ENCODE measurements at places on chromosomes 16 and 17.

- DNase-seq = peak; percentile 17
Observed at GRCh38 chr16:58128181-58128631, 975 bp downstream of the CFAP20 start.

GRCh38 chr17:29659155-29659554 is 36.4 kb upstream of the CORO6 start:
- DNase-seq = no peak

DNA sequence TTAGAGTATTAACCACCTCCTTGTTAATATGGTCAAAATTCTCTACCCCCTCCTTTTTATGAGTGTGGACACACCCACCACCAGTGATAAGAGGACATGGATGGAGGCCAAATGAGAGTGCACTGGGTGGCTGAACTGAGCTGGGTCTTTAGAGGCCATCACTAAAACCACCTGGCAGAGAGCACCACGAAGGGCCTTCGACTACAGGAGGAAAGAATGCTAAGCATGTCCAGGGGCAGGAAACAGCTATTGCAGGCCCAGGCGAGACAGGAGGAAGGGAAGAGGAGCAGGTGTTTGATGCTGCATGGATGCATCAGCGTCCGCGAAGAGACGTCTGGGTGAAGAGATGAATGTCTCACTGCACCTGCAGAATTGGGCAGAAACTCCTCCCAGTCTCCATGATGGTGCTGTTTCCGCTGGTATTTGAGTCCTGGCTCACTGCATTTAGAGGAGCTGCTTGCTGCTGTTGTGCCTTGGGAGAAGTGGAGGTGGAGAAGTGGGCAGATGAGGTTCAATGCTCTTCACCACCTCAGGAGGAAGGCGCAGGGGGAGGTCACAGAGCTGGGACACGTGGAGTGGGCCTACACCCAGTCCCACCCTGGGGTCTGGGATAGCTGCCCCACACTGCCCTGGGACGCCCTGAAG is 33.2 kb downstream of the SPHK1 start:
- DNase-seq = no peak

DNA sequence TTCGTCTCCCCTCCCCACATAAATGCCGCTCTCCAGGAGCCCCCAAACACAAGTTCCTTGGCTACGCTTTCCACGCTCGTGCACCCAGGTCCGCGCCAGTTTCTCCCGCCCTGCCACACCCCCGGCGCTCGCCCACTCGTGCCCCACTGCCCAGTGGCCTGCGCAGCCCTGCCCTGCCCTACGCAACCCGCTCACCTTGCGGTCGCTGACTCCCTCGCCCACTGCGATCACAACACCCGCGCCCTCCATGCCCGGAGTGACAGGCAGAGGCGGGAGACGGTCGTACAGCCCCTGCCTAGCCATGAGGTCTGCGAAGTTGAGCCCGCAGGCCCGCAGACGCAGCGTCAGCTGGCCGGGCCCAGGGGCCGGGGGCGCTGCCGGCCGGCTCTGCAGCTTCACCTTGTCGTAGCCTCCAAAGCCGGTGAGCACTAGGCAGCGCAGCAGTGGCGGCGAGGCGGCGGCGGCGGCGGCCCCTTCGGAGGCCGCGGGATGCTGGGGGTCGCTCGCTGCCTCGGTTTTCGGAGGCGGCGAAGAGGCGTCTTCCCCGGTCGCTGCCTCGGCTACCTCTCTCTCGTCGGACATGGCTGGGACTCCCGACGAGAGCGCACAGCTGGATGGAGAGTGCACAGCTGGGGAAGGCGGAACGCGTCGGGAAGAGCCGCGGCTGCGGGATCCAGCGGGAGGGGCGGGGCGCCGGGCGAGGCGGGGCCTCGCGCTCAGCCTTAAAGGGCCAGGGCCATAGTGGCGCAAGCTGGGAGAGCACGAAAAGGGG is at the start of gene VAT1:
TSS of gene VAT1 (minus strand) at position 645 of the 772 bp plus-strand sequence. CDS start at position 582, 63 bp downstream.
- peak; percentile 70 for DNase-seq

GRCh38 chr16:86946396-86946795 is 368.0 kb downstream of the FOXL1 start:
- peak; percentile 28 for DNase-seq

DNA sequence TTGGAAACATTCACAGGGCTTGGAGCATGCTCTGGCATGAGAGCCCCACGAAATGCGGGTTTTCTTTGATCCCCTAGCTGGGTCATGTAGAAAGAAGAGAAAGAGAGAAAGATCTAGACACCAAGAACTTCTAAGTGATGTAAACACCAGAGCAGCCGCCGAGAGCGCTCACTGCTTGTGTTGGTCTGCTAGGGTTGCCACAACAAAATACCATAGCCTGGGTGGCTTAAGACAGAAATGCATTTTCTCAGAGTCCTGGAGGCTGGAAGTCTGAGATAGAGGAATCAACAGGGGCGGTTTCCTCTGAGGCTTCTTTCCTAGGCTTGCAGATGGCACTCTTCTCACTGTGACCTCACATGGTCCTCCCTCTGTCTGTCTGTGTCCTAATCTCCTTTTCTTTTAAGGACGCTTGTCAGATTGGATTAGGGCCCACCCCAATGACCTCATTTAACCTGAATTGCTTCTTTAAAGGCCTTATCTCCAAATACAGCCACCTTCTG is 139.5 kb downstream of the CYLD start:
- no peak for DNase-seq

DNA sequence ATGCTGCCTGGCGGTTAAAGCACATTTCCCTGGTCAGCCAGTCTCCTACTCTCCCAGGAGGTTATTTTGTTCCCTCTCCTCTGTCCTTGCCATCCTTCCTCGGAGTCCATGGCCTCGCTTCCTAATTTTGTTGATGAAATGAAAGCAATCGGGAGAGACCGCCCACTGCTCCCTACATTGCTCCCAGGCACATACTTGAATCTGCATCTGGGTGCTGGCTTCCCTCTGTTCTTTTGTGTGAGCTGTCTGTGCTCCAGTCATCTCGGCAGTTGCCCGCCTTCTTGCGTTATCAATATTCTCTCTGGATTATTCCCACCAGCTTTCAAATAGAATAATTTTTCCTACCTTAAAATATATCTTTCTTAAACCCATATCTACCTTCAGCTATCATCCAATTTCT is 11.1 kb downstream of the KRT23 start:
- no peak for DNase-seq

DNA sequence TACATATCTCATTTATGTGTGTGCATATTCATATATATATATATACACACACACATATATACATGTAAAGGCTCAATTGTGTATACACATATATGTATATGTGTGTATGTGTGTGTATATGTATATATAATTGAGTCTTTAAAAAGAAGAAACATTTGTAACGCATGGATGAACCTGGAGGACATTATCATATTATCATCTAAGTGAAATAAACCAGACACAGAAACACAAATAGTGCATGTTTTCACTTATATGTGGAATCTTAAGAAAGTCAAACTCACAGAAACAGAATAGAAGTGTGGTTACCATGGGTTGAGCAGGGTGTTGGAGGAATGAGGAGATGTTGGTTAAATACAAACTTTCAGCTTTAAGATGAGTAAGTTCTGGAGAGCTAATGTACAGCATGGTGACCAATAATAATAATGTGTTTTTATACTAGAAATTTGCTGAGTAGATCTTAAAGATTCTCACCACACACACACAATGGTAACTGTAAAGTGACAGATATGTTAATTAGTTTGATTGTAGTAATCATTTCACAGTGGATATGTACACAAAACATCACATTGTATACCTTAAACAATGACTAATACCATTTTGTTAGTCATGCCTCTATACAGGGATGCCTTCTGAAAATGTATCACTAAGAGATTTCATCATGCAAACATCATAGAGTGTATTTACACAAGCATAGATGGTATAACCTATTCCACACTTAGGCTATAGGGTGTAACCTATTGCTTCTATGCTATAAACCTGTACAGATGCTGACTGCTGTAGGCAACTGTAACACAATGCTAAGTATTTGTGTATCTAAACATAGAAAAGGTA is 132.6 kb upstream of the CACNG5 start:
- no peak for DNase-seq

DNA sequence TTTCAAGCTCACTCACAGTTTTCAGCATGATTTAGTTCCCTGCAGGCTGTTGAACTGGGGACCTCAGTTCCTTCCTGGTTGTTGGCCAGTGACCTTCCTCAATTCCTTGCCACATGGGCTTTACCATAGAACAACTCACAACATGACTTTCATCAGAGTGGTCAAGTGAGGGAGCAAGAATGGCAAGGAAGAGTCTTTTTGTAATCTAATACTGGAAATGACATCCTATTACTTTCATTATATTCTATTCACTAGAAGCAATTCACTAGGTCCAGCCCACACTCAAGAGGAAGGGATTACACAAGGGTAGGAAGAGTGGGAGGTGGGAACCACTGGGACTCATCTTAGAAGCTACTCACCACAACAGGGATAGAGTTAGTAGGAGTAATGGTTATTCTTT is 57.6 kb downstream of the SYT17 start:
- no peak for DNase-seq

DNA sequence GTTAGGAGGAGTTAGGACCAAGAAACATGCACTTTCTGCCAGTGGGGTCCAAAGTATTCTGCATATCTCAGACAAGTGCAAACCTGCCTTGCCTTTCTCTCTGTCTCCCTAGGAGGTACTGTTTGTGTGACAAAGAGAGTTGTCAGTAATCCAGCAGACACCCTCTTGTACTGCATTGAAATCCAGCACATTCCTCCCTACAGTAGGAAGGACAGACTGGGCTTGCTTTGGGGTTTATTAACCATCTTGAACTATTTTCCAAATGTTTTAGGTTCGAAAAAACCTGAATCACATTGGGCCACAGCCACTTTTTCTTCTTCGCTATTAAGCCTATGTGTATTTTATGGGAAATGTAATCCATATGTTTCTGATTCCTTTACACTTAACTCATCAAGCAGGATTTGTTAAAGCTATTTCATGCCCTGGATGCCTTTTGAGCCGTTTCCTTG is 204.2 kb upstream of the KCNJ16 start:
- DNase-seq = peak; percentile 92

DNA sequence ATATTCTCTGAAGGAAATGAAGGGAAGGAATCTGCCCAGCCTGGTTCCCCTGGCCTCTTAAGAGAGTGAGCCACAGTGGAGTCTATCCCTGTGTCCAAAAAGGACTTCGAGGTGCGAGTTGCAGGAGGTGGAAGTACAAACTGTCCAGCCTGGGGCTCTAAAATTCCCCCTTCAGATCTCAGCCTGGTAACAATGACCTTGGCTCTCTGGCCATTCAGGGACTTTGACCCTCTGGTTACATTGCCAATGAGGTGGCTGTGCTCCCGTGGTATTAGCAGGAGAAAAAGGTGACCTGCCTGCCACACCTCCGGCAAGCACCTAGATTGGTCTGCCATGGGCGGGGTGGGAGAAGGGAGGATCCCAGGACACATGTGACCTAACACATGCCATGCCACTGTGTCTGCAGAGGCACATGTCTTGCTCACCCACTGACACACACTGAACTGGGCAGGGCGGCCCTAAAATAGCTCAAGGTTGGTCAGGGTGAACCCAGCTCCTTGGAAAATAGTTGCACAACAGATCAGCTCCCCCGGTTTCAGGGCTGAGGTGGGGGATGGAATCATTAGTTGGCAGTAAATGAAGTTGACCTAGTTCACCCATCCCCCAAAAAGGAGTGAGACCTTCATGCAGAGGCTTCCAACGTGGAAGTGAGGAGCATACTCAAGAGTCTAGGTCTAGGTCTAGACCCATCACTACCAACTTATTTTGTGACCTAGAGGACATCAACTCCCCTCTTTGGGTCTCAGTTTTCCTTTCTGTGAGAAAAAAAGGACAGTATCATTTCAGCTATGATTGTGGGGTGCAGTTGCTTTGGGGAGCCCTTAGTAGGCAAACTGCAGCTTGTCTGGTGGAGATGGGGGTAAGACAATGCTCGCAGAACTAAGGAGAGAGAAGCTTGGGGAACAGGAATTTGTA is 2.2 kb downstream of the NR1D1 start:
- DNase-seq = peak; percentile 75

DNA sequence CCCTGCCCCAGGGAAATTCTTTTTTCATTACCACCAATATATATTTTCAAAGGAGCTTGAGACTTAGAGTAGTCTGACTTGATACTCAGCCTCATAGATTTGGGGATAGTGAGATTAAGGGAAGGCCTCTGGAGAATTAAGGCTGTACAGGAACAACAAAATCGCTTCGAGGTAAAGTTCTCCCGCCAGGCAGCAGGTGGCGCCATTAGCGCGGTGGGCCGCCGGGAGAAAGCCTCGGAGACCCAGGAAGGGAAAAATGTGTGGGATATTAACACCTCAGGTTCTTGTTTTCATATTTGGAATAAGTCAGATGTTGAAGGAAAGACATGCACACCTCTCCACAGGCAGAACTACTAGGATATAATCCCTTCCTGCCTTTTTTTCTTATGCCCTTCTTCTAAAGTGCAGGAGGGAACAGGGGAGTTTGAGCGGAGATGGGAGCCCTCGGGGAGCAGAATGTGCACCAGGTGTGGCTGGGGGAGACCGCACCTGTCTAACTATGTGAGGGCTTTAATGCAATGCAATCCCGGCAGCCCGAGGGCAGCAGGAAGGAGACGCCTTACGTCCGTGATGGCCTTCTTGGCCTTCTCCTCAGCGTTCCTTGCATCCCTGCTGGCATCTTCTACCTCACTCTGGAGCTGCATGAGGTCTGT is 25.9 kb downstream of the MYH3 start:
- peak; percentile 22 for DNase-seq

GRCh38 chr16:10391339-10391738 is 5.5 kb downstream of the ATF7IP2 start:
- DNase-seq = no peak

- DNase-seq = peak; percentile 10
Observed at GRCh38 chr17:32627239-32627996, 140.6 kb downstream of the CDK5R1 start.

- no peak for DNase-seq
Observed at GRCh38 chr16:5015887-5016286, 17.8 kb downstream of the NAGPA start.

- peak; percentile 89 for DNase-seq
Observed at GRCh38 chr17:13931111-13931526, 138.2 kb upstream of the COX10 start.

- DNase-seq = peak; percentile 29
Observed at GRCh38 chr17:39926588-39927100, 757 bp downstream of the ORMDL3 start.

DNA sequence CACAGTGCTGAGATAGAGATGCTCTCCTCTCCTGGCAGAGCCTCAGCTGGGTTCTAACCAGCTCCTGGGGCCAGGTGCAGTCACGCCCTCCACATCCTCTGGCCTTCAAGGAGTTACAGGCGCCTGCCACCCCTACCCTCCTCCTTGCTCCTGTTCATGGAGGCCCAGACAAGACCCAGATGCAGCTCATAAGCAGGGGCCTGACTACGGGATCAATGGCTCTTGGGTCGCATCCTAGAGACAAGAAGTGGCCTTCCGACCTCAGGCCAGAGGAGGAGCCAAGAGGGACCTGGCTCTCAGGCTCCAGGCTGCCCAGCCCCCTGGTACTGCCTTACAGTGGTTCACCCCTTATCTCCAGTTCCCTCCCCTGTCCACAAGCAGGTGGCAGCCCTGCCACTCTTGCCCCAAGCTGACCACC is 23.0 kb downstream of the ARHGAP27 start:
- DNase-seq = no peak

DNA sequence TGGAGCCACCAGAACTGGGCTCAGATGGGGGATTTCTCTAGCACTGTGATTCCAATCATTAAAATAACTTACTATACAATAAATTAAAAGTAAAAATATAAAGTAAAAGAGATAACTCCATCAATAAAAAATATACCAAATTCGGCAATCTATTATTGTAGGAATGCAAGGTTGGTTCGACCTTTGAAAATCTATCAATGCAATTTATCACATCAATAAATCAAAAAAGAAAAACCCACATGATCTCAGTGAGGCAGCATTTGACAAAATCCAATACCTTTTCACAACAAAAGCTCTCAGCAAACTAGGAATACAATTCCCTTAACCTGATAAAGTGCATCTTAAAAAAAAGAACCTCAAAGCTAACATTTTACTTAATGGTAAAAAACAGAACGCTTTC is 17.0 kb downstream of the RAB40B start:
- no peak for DNase-seq

- peak; percentile 73 for DNase-seq
Observed at GRCh38 chr17:17877529-17878358, 41.0 kb upstream of the SREBF1 start.

Measured in AG10803 (cell line).